Gastroesophageal sphincter (tissue), 4 donors: ENCODE measurements at places on chromosomes 6 and 20.

- ATAC-seq: no peak
Observed at GRCh38 chr6:50826037-50826761, 7.5 kb downstream of the TFAP2B start.

DNA sequence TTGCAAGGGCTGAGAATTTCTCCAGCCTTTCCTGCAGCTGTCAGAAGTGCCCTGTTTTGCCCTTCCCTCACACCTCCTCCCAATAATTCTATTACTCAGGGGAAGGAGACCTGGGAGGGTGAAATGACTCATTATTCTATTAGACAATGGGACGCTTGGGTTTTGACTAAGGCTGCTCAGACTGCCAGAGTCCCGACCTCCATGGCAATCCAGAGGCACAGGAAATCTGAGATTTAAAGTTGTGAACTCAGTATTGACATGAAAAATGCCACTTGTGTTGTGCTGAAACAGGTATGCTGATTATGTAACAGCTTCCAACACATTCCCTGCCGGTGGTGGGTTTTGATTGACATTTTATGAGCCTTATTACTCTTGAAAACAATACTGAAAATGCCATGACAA lies 625.9 kb upstream of the FLRT3 start:
- ATAC-seq: no peak

- no peak for ATAC-seq
Observed at GRCh38 chr6:139860203-139860602, 485.8 kb upstream of the CITED2 start.

- ATAC-seq: no peak
Observed at GRCh38 chr6:136592930-136593673, 42.9 kb upstream of the MAP7 start.

DNA sequence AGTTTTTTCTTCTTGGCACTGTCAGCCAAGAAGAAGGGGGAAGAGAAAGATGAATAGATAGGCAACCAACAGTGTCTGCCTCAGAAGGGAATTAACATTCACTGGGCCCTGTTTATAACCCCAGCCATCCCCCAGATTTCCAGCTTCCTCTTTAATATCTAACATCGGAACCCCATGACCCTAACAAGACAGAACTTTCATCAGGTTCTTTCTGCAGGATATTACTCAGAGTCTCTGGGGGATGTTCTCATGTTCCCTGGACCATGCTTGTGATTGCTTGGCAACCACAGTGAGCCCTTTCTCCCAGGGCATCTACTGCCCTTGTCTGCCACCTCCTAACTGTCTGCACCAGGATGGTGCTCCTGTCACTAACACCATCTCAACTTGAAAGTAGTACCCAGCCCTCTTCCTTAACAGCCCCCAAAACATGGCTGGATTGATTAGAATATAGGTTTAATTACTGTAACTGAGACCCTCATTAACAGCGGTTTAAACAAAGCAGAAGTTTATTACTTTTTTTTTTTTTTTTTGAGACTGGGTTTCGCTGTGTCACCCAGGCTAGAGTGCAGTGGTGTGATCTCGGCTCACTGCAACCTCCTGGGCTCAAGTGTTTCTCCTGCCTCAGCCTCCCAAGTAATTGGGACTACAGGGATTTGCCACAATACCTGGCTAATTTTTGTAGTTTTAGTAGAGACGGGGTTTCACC lies 12.0 kb upstream of the PTPN1 start:
- no peak for ATAC-seq

GRCh38 chr6:82273295-82273694 lies 25.8 kb upstream of the IBTK start:
- no peak for ATAC-seq
